Type B pancreatic cell (in vitro differentiated cells): ENCODE measurements at places on chromosomes 3 and 15. TPM values are rescaled to one million over a fixed set of nuclear protein-coding genes. Genes with fewer than 3 reads are reported as not detected.

GRCh38 chr15:28043691-28044091 is 55.4 kb downstream of the OCA2 start:
- H3K27me3 ChIP-seq, result no peaks in the 10 kb centered on the region
- no peak for DNase-seq
- no peaks in the 10 kb centered on the region for H3K36me3 ChIP-seq
- peaks cover 8% of the 10 kb centered on the region for H3K4me1 ChIP-seq
- H3K27ac ChIP-seq, result no peak overlapping the region

GRCh38 chr15:74793135-74794028 is 11.5 kb downstream of the CSK start:
- no peak overlapping the region for H3K4me3 ChIP-seq
- no peak overlapping the region for H3K27ac ChIP-seq
- H3K36me3 ChIP-seq, result no peaks in the 10 kb centered on the region
- H3K4me1 ChIP-seq, result peaks cover 38% of the 10 kb centered on the region

GRCh38 chr15:39599871-39600270 is 19.0 kb downstream of the THBS1 start:
- no peak overlapping the region for H3K4me3 ChIP-seq
- peaks cover 6% of the 10 kb centered on the region for H3K4me1 ChIP-seq
- peaks cover 3% of the 10 kb centered on the region for H3K27me3 ChIP-seq
- peaks cover 5% of the 10 kb centered on the region for H3K36me3 ChIP-seq

THPO gene
- 0.41 and 0.52 TPM in 2 replicates for total RNA-seq

DNA sequence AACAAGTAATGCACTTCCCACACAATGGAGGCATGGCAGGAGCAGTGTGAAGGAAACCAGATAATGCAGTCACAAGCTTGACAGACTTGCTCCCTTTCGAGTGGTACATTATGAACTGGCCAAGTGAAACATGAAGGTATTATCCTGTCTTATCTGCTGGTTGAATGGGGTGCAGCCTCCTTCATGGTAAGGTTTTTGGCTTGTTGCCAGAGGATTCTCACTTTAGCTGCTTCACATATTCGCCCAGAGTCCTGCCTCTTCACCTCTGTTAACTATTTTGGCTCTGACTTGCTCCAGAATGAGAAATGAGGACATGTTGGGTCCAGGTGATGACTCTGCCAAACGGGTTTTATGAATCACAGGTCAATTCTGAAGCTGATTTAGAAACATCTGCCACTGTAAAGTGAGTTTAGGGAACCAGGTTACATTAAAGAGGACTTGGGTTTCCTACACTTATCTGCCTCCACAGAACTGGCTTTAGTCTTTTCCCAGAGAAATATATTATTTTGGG is 19.5 kb upstream of the CCDC39 start:
- H3K36me3 ChIP-seq, result no peaks in the 10 kb centered on the region
- no peaks in the 10 kb centered on the region for H3K4me1 ChIP-seq
- DNase-seq, result no peak
- no peak overlapping the region for H3K27ac ChIP-seq
- peaks cover 10% of the 10 kb centered on the region for H3K27me3 ChIP-seq
- H3K4me3 ChIP-seq, result no peak overlapping the region

- peaks cover 55% of the 10 kb centered on the region for H3K4me1 ChIP-seq
- H3K36me3 ChIP-seq, result no peaks in the 10 kb centered on the region
- no peaks in the 10 kb centered on the region for H3K27me3 ChIP-seq
Observed at GRCh38 chr15:71334873-71335272, 219.6 kb downstream of the THSD4 start.

DNA sequence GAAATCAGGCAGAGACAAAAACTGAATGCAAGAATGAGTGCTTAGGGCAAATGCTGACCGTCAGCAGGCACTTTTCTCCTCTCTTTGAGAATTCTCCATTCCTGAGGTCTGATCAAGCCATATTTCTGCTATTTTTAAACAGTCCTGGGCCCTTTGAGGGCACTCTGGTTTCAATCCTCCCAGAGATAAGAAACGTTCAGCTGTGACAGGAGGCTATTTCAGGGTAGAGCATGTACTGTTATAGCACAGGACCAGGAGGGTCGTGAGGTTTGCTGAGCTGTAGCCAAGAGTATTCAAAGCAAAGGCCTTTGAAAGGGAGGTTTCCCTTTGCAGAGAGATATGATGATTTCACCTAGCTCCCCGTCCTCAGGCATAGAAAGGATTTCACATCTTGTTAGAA is 39.6 kb upstream of the PDZRN3 start:
- no peak overlapping the region for H3K27ac ChIP-seq
- H3K27me3 ChIP-seq, result no peaks in the 10 kb centered on the region
- H3K36me3 ChIP-seq, result no peaks in the 10 kb centered on the region
- H3K4me1 ChIP-seq, result peaks cover 22% of the 10 kb centered on the region

GOLGA8J gene
- total RNA-seq, result not detected in 2 replicates

GRCh38 chr3:188076176-188076575 is 77.8 kb upstream of the LPP start:
- H3K36me3 ChIP-seq, result no peaks in the 10 kb centered on the region
- no peak overlapping the region for H3K27ac ChIP-seq
- peaks cover 4% of the 10 kb centered on the region for H3K4me1 ChIP-seq

DNA sequence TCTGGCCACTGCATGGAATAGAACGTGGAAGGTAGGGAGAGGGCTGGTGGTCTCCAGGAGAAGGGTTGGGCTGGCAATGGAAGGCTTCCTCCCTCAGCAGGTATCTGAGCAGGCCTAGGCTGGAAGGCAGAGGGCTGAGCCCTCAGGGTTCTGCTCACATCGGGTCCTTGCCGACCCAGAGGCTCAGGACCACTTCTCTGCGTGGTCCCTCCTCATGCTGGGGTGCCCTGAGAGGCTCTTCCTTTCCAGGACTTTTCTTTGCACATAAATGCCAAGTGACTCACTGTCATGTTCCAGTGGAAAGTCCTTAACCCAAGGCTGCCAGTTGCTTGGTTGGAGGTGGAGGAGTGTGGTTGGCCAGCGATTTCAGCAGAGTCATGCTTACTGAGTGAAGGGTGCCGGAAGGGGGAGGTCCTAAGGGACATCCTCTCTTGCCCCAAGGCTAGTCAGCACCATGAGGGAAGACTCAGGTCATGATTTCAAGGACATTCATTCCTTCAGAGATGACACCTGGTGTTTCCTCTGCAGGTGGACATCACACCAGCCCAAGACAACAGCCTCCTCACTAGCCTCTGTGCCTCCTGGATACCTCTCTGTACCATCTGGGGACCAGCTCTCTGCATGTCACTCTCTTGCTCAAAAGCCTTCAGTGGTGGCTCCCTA is 8.2 kb downstream of the SLC6A6 start:
- peaks cover 7% of the 10 kb centered on the region for H3K36me3 ChIP-seq
- H3K4me1 ChIP-seq, result peaks cover 16% of the 10 kb centered on the region
- no peaks in the 10 kb centered on the region for H3K27me3 ChIP-seq
- H3K4me3 ChIP-seq, result no peak overlapping the region

DNA sequence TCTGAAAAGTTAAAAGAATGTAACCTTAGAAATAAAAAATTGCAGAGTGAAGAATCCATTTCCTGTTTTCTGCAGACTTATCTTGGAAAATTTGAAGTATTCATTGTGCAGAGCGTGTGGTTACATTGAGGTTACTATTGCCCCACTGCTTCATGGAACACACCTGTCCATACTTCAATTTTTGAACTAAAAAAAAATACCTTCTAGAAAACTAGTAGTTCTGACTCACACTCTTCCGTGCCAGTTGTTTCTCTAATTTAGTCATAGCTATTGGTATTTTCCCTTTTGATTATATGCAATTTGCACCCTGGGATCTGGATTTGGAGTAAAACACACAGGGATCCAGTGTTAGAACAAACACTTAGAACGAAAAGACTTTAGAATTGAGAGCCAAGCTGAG is 111.8 kb upstream of the LYSMD4 start:
- no peak overlapping the region for H3K4me3 ChIP-seq
- H3K27me3 ChIP-seq, result no peaks in the 10 kb centered on the region
- DNase-seq, result no peak

MED12L gene
- total RNA-seq, result 3.2 and 6.4 TPM in 2 replicates

TLR9 gene
- total RNA-seq, result 0.22 TPM in 1 of 2 replicates, not detected in the other

DNA sequence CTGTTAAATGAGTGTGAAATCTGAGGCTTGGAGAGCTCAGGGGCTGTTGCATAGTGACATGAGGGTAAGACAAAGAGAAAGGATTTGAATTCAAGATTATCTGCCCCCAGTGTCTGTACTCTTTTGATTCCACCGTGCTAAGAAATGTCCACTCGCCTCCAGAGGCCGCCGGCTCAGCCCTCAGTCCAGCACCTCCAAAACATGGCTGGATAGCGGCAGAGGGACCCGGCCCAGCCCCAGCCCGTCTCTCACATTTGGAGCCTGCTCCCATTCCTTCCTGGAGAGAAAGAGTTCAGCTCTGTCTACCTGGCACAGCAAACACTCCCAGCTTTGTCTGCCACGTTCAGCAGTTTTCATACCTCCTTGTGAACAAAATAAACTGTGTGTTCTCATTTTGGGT is 84.8 kb upstream of the IQSEC1 start:
- no peak for DNase-seq
- no peaks in the 10 kb centered on the region for H3K27me3 ChIP-seq
- peaks cover 6% of the 10 kb centered on the region for H3K4me1 ChIP-seq
- no peak overlapping the region for H3K4me3 ChIP-seq
- H3K27ac ChIP-seq, result no peak overlapping the region

GRCh38 chr3:197899833-197900478 is 50.0 kb upstream of the RPL35A start:
- no peak for DNase-seq
- H3K36me3 ChIP-seq, result no peaks in the 10 kb centered on the region
- H3K4me1 ChIP-seq, result peaks cover 3% of the 10 kb centered on the region
- H3K27ac ChIP-seq, result no peak overlapping the region
- no peaks in the 10 kb centered on the region for H3K27me3 ChIP-seq
